Cardiac septum (tissue), 1 donor: ENCODE measurements at places on chromosomes 12 and 14. TPM values are rescaled to one million over a fixed set of nuclear protein-coding genes. Genes with fewer than 3 reads are reported as not detected.
A peak's percentile ranks its signal among the peaks of the same experiment; 100 is the strongest.

The ANKRD33 gene
- not detected for total RNA-seq

- no peak for DNase-seq
These were observed 35.3 kb downstream of the ZC3H14 start for GRCh38 chr14:88598097-88598675.

DNA sequence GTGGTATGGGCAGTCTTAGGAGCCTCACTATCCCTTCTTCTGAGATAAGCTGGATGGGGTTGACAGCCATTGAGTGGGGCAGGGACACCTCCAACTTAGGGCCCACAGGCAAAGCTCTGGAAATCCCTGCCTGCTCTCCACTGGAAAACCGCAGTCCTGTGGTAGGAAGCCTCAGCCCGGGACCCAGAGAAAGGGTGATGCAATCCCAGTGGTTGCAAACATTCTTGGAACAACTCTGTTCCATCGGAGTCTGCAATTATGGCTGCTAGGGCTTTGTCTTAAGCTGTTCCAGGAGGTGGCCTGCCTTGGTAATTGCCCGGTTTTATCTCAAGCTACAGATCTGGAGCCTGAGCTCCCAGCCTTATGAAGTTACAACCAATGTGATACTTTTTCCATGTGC lies 133.4 kb downstream of the DICER1 start:
- DNase-seq: no peak

DNA sequence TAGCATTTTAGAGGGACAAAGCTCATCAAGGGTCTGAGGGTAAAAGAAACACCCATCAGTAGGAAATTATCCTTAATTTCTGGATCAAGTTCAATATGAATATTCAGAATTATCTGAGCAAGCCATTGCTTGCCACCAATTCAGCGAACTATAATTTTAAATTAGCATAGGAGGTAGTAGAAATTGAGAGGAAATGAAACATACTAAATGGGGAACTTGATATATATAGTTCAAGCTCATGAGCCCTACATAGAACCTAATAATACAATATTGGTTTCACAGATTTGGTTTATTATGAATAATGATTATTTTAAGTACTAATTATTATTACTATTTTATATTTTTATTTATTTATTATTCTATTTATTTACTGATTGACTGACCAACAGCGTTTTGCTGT lies 42.1 kb upstream of the GXYLT1 start:
- DNase-seq: no peak

The SLCO1B3 gene
- not detected for total RNA-seq

- DNase-seq: no peak
These were observed 86.4 kb downstream of the RFX4 start for GRCh38 chr12:106669216-106669615.

The RHEBL1 gene
- total RNA-seq: 0.38 TPM

The ZC2HC1C gene
- 5.2 TPM for total RNA-seq

GRCh38 chr12:46437469-46437868 lies 64.9 kb upstream of the SLC38A2 start:
- no peak for DNase-seq

GRCh38 chr14:104827177-104828055 lies 26.5 kb downstream of the ZBTB42 start:
- DNase-seq: no peak

GRCh38 chr12:2959505-2960389 lies 550 bp downstream of the TEAD4 start:
- DNase-seq: peak; percentile 84

GRCh38 chr12:101841069-101841468 lies 10.3 kb upstream of the GNPTAB start:
- DNase-seq: no peak

DNA sequence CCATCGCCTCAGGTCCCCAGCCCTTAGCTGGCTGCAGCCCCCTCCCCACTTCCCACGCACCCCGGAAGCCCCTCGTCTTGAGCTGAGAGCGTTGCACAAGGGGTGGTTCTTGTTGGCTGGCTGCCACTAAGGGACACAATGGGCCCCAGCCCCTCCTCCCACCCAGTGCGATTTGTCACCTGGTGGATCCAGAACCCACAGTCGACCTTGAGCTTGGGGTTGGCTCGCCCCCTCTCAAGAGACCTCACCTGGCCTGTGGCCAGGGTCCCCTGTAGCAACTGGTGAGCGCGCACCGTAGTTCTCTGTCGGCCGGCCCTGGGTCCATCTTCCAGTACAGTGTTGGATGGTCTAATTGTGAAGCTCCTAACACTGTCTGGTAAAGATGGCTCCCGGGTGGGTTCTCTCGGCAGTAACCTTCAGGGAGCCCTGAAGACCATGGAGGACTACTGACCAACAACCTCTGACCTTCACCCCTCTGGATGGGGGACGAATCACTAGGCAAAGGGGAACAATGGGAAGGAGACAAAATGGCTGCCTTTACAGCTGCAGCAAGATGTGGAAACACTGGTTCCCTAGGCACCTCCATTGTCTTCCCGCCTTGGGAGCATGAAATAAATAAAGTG lies 6.6 kb downstream of the PHB2 start:
- DNase-seq: peak; percentile 73

- DNase-seq: no peak
These were observed 128.4 kb upstream of the SEL1L start for GRCh38 chr14:81662066-81662465.

GRCh38 chr14:23482823-23483148 lies 13.3 kb downstream of the NGDN start:
- no peak for DNase-seq

GRCh38 chr14:84080944-84081343 lies 1449.0 kb upstream of the FLRT2 start:
- no peak for DNase-seq

GRCh38 chr12:89833337-89834252 lies 125.0 kb upstream of the ATP2B1 start:
- no peak for DNase-seq

The AKAP5 gene
- 0.51 TPM for total RNA-seq

The AGAP2 gene
- 6.1 TPM for total RNA-seq

- DNase-seq: no peak
These were observed 8.3 kb upstream of the PRKAG1 start for GRCh38 chr12:49026678-49027480.

GRCh38 chr12:87509237-87509820 lies 519.9 kb downstream of the C12orf50 start:
- DNase-seq: no peak

GRCh38 chr14:94116701-94117100 lies 6.2 kb downstream of the IFI27 start:
- peak; percentile 14 for DNase-seq

DNA sequence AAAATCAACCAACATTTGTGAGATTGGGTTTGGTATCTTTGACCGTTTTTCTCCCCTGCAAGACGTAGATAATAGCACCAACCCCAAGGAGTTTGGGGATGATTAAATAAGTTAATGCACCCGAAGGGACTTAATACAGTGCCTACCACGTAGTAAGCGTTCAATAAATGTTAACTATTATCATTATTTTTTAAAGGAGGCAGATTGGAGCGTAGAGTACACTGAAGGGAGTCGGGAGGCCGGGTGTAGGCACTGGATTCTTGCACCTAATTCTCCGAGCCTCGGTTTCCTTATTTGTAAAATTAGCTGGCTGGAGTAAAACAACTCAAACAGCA lies 367 bp upstream of the FRS2 start:
- no peak for DNase-seq

DNA sequence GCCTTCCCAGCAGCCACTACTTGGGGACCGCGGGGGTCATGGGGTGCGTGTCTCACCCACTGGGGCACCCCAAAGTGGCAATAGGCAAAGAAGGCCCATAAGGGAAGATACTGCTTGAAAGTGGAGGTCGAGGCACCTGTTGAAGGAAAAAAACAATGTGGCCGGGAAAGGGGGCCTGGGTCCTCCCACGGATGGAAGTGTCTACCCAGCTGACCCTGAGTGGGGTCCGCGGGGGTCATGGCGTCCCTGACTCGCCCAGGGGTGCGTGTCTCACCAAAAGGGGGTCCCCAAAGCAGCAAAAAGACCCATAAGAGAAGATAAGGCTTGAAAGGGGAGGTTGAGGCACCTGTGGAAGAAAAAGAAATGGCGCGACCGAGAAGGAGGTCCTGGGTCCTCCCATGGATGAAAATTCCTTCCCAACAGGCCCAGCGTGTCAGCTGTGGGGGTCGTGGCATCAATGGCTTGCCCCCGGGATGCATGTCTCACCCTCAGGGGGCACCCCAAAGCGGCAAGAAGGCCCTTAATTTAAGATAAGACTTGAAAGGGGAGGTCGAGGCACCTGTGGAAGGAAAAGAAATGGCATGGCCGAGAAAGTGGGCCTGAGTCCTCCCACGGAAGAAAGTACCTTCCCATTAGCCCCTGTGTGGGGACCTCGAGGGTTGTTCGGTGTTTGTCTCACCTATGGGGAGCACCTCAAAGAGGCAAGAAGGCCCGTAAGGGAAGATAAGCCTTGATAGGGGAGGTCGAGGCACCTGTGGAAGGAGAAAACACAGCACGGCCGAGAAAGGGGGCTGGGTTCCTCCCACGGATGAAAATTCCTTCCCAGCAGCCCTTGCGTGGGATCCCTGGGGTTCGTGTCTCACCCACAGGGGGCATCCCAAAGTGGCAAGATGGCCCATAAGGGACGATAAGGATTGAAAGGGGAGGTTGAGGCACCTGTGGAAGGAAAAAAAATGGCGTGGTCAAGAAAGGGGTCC lies 266.0 kb downstream of the ALG10 start:
- peak; percentile 69 for DNase-seq

The GPRC5D gene
- total RNA-seq: not detected

- DNase-seq: no peak
These were observed 252.9 kb upstream of the NAV3 start for GRCh38 chr12:77577791-77578190.

GRCh38 chr12:131065801-131066200 lies 112.1 kb downstream of the ADGRD1 start:
- DNase-seq: no peak

DNA sequence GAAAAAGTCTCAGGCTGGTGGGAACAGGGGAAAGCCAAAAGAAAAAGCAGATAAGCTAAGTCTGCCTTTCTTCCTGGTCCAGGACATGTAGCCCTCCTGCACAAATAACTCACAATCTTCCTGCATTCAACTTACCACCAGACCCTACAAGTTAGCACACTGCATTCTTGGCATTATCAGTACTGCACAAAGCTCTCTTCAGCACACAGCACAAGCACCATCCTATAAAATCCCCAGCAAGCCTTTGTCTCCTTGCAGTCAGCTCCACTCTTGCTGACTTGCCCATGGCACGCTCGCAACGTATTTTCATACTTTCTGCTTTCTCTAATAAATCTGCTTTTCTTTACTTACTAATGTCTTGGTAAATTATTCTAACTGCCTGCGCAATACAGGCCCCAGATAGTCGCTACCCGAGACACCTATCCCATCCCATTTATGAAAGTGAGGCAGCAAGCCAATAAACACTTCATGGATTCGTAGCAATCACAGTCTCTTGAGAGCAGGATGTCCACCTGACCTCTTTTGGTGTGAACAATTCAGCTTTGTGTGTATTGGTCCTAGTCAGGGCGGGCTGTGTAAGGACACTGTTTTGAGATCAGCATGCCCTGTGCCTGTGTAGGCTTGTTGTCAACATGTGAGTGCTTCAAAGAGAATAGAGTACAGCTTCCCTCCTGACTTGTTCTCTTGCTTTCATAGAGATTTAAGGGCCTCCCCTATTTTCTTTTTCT lies 49.0 kb downstream of the TMEM117 start:
- no peak for DNase-seq

GRCh38 chr12:105492591-105493545 lies 162.4 kb downstream of the C12orf75 start:
- no peak for DNase-seq

- DNase-seq: peak; percentile 72
These were observed 6.3 kb upstream of the KRT5 start for GRCh38 chr12:52526511-52526951.

- peak; percentile 27 for DNase-seq
These were observed 7.3 kb upstream of the KRT7 start for GRCh38 chr12:52225752-52226151.

The ABHD4 gene
- total RNA-seq: 18.6 TPM

The SLC38A4 gene
- not detected for total RNA-seq

The KIF26A gene
- total RNA-seq: 6.8 TPM

DNA sequence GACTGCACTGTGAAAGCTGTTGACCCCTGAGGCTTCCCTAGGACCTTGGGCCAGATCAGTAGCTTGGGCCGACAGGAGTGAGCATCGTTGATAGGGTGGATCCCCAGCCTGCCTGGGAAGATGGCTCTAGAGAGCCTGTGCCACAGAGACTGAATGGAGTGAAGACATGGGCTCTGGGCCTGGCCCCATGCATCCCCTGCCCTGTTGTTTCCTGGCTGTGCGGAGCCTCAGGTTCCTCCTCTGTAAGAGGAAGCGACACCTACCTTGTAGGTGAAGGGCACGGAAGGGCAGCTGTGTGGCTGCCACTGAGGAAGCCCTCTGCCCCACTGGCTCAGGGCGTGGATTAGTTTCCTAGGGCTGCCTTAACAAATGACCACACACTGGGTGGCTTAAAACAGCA lies 23.9 kb downstream of the PLEKHG3 start:
- peak; percentile 82 for DNase-seq

DNA sequence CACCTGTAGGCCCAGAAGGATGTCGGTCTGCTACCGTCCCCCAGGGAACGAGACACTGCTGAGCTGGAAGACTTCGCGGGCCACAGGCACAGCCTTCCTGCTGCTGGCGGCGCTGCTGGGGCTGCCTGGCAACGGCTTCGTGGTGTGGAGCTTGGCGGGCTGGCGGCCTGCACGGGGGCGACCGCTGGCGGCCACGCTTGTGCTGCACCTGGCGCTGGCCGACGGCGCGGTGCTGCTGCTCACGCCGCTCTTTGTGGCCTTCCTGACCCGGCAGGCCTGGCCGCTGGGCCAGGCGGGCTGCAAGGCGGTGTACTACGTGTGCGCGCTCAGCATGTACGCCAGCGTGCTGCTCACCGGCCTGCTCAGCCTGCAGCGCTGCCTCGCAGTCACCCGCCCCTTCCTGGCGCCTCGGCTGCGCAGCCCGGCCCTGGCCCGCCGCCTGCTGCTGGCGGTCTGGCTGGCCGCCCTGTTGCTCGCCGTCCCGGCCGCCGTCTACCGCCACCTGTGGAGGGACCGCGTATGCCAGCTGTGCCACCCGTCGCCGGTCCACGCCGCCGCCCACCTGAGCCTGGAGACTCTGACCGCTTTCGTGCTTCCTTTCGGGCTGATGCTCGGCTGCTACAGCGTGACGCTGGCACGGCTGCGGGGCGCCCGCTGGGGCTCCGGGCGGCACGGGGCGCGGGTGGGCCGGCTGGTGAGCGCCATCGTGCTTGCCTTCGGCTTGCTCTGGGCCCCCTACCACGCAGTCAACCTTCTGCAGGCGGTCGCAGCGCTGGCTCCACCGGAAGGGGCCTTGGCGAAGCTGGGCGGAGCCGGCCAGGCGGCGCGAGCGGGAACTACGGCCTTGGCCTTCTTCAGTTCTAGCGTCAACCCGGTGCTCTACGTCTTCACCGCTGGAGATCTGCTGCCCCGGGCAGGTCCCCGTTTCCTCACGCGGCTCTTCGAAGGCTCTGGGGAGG lies at the start of gene LTB4R:
LTB4R (plus strand) TSS at position 857 of the 959 bp plus-strand sequence. CDS start 4,150 bp downstream, outside the sequence.
- DNase-seq: peak; percentile 92

DNA sequence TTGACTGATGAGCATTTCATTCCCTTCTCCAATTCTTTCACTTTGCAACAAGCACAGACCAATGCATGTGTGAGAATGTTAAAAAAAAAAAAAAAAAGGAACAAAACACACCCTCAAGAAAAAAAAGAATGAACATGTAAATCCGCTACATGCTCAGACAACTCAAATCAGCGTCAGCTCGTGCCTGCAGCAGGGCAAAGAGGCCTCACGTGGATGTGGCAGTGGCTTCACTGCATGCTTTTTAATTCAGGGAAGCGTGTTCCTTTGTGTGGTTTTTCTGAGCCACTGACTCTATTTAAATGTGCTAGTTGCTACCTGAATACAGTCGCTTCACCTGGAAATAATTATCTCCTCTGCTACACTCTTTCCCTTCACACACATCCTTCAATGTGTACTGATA lies 55.1 kb downstream of the PPP1R36 start:
- DNase-seq: no peak

- no peak for DNase-seq
These were observed 47.6 kb upstream of the PNMA1 start for GRCh38 chr14:73761618-73762355.

The CHFR gene
- total RNA-seq: 22.5 TPM
